ENCODE measurements at places on chromosomes 16 and 17.

GRCh38 chr16:24009955-24010354, 174.2 kb downstream of the PRKCB start:
- no peak for DNase-seq

GRCh38 chr16:57562669-57563486, 20.4 kb downstream of the ADGRG5 start:
- DNase-seq = no peak

- no peak for DNase-seq
Observed at GRCh38 chr17:337866-338265, 14.7 kb downstream of the RPH3AL start.

DNA sequence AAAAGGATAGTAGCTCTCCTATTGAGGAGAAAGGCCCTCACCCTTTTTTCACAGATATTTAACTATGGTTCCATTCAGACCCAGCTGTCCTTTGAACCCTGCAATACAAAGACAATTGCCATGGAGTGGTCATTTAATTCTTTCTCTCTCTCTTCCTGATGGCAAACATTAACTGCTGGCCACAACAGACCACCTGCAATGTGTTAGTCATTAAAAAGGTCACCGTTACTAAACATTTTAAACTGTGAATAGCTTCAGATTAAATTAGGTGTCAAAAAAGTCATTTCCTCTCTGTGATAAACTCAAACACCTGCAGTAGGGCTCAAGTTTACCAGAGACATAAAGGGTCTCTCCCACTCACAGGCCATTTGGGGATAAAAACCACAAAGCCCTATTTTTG, 697.2 kb downstream of the TOX3 start:
- no peak for DNase-seq

- DNase-seq = no peak
Observed at GRCh38 chr16:81608523-81609209, 164.1 kb downstream of the CMIP start.

GRCh38 chr16:68283801-68284598, 19.7 kb downstream of the SLC7A6 start:
- no peak for DNase-seq

DNA sequence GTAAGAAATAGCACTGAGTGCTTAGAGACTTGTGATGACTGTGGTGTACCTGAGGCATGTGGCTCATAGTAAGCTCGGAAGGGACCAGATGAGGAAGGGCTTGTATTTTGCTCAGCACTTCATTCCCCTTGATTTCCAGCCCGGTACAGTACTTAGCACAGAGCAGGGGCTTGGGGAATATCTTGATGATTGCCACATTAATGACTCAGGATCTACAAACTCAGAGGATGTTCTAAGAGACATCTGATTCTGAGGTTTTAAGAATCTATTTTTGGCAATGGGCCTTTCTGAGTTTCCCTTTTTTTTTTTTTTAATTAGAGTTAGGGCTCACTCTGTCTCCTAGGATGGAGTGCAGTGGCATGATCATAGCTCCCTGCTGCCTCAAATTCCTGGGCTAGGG, 9.1 kb downstream of the ASPHD1 start:
- DNase-seq = no peak

DNA sequence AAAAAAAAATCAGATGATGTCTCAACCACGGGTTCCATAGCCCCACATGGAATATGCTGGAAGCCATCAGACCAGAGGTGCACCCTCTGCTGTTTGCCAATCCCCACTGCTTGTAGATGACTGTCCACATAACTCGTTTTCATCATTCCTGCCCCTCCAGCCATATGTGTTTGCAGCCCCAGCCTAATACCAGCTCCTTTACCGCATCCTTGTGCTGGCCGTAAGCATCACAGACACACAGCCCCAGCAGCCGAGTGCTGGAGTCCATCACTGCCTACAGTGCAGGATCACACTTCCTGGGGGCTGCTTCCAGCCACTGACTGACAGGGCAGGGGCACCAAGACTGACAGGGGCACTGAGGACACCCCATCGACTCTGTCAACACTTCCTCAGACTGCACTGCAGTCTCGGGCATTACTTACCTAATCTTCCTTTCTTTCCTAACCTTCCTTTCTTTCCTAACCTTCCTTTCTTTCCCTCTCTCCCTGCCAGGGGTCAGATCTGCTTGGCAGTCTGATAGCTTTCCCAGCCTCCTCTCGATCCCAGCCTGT, 5.0 kb downstream of the RCVRN start:
- DNase-seq = no peak

DNA sequence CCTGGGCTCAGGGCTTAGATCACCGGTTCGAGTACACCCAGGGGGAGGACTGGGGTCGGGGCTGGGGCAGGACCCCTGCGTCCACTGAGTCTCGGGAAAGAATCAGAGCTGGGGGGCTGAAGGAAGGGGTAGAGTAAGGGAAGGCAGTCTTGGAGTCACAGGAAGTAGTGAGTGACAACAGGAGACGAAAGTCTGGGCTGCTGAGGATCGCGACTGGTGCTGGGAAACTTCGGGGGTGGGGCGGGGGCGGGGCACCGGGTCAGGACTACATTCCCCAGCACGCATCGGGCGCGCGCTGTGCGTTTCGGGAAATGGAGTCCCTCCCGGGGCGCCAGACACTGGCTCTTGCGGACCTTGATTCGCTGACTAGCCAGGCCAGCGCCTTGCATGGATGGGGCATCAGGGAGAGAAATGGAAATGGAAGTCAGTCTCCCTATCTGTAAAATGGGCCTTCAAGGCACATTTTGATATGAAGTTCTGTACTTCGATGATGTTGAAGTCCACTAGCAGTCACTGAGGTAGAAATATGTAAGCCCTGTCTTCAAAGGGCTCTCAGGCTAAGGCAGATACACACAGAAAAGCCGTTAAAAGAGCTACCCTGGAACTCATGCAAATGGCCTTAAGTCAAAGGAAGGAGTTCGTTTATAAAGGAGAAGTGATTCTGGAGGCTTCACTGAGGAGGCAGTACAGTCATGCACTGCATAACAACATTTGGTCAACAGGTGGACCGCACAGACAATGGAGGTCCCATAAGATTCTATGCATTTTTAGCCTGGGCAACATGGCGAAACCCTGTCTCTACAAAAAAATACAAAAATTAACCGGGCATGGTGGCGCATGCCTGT, 697 bp downstream of the CTF1 start:
- DNase-seq = no peak

- no peak for DNase-seq
Observed at GRCh38 chr16:73047536-73048291, at the start of gene ZFHX3. ZFHX3 (minus strand) TSS chr16:73048128; CDS start chr16:72960145, 87,983 bp downstream.

DNA sequence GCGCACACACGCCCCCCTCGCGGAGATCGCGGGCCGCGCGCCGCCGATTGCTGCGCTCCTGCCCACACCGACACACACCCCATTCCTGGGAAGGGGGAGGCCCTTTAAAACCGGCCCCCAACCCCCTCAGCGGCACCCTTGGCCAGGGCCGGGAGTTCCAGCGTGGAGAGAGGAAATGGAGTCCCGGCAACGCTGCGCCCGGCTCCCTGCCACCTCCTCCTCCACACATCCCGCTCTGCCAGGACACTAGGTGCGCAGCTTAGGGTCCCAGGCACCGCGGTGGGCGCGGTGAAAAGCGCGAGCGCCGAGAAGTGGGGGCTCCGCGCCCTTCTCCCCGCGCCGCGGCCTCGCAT, 397 bp downstream of the CDC42EP4 start:
- no peak for DNase-seq

DNA sequence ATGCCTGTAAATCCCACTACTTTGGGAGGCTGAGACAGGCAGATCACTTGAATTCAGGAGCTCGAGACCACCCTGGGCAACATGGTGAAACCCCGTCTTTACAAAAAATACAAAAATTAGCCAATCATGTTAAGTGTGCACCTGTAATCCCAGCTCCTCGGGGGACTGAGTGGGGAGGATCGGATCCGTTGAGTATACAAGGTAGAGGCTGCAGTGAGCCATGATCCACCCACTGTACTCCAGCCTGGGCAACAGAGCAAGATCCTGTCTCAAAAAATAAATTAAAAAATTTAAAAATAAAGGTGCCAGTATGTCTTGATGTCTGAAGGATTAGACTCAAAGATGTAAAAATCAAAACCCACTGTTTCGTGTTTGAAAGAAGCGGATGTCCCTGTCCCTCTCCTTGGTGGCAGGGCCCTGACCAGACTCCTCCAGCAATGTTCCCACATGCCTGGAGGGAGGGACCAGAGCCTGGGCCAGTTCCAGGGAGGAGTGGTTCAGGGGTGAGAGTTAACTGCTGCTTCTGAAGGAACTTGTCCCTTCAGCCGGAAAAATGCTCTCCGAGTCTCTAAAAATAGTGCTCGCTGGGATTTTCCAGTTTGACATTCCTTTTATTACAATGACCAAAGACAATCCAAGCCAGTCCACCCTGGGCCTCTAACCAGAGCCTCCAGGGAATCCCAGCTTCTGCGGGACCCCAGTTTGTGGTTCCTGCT, 9.4 kb upstream of the CMTM4 start:
- DNase-seq = no peak

- no peak for DNase-seq
Observed at GRCh38 chr16:57522960-57523359, 13.4 kb downstream of the CCDC102A start.

DNA sequence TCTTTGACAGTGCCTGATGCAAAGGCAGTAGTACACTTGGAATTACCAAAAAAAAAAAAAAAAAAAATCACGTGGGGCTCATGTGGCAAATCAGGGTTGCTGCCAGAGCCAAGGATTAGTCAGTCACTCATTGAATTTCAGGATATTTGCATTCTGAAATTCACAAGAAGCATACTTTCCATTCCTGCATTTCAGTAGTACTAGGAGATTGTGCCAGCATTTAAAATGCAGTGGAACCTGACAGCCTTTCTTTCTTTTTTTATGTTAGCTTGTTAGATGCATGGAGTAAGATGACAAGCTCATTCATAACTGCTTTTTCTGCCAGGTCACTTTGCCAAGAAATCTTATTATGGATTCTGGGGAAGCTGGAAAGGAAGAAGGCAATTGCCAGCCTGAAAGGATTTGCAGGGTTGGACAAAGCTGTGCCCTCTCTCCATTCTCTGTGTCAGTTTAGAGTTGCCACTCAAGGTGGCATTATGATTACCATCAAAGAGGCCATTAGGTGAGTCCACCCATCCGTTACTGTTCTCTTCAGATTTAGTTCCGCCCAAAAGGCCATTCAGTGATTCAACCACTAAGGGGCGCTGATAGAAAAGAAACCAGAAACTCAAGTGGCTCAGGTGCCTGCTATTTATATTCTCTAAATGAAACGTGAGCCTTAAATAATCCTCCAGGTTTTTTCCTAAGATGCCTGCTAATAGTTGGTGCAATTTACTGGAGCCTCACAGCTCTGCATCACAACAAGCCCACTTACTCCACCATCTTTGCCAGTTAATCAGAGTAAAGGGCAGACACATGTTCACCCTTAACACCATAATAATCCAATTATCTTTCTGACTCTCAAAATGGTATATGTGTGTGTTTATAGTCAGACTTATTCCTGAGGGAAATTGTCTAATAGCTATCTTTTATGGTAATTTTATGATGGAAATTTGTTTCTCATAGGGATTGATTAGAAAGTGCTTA, 59.0 kb downstream of the TANGO6 start:
- peak; percentile 13 for DNase-seq

DNA sequence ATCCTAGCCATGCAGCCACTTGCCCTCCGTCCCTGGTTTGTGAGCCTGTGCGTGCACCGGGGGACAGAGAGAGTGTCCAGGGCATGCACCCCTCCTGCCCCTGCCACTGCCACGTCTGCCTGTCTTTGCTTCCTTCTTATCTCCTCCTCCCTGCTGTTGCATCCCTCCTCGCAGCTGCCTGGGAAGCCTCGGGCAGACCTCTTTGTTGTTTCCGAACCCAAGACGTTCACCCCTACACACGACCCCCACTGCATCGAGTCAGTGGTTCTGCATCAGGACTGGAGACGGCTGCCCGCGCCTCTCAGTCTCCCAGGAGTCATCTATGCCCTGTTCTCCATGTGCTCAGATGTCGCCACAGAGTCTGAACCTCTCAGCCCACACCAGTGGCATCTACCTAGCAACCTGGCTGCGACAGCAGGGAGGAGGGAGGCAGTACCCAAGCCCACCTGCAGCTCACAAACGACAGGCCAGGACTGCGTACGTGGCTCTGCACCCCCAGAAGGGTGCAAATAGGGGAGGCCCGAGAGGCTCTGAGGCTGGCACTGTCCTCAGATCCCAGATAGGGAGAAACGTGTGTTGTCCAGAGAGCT, 5.2 kb downstream of the TIMP2 start:
- DNase-seq = no peak

GRCh38 chr17:63698381-63698885, 1.5 kb downstream of the LIMD2 start:
- no peak for DNase-seq

- no peak for DNase-seq
Observed at GRCh38 chr16:76175718-76176117, 101.5 kb upstream of the CNTNAP4 start.
